ENCODE measurements at places on chromosomes 5 and 9. TPM values are rescaled to one million over a fixed set of nuclear protein-coding genes. Genes with fewer than 3 reads are reported as not detected.

- no peak for DNase-seq
Observed at GRCh38 chr5:58392496-58392895, 67.4 kb downstream of the PLK2 start.

GRCh38 chr9:107577140-107577776 is 87.7 kb upstream of the KLF4 start:
- DNase-seq: no peak

DNA sequence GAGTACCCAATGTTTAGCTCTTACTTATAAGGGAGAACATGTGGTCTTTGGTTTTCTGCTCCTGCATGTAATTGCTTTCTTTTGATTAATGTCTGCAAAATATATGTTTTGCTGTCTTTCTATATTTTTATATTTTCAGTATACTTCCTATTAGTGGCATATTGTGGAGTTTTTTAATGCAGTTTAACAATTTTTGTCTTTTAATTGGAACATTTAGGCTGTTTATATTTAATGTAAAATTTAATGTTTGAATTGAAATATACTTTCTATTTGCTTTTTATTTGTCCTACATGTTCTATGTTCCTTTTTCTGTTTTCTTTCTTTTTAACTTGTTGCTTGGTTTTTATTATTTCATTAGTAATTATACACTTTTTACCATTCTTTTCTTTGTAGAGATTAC is 4.9 kb downstream of the ECM2 start:
- no peak for DNase-seq

- no peak for DNase-seq
Observed at GRCh38 chr5:98770911-98771322, 2.5 kb upstream of the RGMB start.

DNA sequence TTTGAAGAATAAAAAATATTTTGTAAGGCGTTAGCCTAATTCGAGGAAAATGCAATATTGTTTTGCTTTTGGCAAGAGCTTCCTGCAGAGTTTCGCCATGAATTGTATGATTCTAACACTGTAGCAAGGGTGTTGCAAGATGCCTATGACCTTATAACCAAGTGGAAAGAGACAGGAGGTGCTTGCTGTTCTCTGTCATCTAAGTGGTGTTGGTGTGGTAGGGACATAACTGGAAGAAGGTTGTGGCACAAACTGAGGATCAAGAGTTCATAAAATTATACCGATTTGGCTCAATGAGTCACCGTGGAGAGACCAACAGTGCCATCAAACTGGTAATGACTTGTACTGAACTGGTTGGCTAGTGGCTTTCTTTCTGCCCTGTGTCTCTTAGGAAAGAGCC is 6.3 kb downstream of the STC2 start:
- DNase-seq: no peak

- no peak for DNase-seq
Observed at GRCh38 chr9:87891754-87892153, 9.1 kb downstream of the SPATA31E1 start.

DNA sequence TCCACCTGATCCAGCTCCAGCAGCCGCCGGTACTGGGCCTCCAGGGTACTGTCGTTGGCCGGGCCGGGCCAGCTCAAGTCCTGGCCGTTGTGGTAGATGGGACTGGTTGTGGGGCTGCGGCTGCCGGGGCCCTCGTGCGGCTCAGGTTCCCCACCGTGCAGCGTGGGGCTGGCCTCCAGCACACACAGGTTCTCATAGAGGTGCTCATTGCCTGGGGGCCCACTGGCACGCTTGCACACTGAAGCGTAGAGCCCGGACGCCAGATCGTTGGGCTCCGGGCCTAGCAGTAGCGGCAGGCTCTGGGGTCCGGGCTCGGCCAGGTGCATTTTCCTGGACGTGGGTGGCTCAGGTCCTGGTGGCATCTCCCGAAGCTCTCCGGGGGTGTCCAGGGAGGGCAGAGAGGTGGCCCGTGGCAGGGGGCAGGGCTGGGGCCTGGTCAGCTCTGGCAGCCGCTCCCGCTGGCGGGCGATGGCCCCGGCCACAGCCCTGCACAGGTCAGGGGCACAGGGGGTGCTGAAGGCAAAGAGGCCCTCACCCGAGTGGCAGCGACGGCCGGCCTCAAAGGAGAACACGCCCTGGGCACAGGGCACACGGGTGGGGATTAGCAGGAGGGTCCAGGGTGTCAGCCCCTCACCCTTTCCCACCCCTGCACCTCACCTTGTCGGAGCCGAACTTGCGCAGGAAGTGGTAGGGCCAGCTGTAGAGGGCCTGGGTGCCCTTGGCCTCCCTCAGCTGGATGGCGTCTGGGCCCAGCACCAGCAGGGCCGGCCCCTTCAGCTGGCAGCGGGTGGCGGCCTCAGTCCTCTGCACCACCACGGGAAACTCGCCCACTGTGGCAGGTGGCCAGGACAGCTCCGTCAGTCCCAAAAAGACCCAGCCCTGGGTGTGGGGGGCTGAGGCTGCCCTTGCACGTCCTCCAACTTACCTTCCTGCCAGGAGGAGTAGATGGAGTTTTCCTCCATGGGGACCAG is 5.3 kb downstream of the DOK3 start:
- no peak for DNase-seq

- no peak for DNase-seq
Observed at GRCh38 chr5:168680395-168680794, 101.2 kb upstream of the PANK3 start.

DNA sequence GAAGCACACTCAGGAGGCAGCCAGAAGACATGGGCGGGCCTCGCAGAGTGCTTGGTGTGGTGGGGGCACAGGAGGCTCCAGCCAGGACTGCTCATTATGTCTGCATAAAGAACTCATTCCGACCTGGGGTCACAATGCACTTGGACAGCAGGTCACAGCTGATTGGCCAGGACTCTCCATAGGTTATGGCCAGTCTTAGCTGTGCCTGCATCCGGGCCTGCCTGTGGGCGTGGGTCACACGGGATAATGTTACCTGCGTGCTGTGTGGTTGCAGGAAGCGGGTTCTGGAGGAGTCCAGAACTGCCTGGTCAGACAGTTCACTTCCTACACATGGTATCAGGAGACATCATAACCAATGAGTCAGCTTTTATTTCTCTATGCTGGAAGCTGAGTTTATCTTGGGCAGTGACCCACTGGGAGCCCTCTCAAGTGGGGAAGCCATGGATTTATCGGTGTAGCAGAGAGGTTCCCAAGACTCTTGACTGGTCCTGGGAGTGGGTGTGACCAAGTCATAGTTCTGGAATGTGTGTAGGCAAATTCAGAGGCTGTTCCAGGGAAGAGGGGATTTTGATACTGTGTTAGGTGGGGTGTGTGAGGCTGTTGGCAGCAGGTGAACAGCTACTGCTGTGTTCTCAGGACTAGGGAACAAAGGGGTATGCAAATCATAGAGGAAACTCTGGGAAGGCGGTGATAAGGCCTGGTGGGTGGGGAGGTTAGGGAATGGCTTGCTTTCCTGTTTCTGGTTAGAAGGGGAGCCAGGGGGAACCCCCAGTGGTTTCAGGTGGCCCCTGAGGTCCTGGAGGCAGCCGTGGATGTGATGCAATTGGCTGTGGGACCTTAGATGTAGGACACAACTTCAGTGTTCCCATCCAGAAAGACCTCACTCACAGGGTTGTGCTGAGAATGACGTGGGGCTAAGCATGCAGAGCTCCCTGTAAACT is 51.3 kb downstream of the ARHGEF37 start:
- DNase-seq: no peak

DNA sequence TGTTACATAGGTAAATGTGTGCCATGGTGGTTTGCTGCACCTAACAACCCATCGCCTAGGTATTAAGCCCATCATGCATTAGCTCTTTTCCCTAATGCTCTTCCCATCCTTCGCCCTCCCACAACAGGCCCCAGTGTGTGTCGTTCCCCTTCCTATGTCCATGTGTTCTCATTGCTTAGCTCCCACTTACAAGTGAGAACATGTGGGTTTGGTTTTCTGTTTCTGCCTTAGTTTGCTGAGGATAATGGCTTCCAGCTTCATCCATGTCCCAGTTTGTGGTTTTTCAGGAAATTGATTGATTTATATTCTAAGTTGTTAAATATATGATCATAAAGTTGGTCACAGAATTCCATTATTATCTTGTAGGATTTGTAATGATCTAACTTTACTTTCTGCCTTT is 85.3 kb upstream of the CAST start:
- DNase-seq: no peak

DNA sequence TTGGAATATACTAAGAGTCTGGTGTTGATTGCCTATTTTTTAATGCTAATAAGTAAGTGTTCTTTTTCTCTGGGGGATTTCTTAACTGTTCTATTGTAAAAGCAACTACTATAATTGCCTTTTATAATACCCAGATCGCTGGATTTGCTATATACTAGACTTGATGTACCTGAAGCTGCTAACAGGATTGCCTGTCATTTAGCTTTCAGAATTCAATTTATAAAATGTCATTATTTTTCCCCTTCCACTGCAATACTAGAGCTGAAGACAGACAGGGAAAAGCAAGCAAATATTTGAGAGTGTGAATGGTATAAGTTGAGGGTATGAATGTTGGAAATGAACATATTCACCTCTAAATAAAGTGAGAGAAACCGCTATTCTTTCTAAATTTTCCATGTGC is 115.5 kb downstream of the SH3GL2 start:
- no peak for DNase-seq

MACROH2A1 gene
- 319 TPM for total RNA-seq

ANKS6 gene
- 39.7 TPM for total RNA-seq

CSNK1G3 gene
- total RNA-seq: 65.9 TPM

CTSV gene
- 10.5 TPM for total RNA-seq

SWI5 gene
- 18.8 TPM for total RNA-seq

All from progenitor cell of endocrine pancreas (in vitro differentiated cells).